Stimulated activated CD8-positive, alpha-beta memory T cell treated with anti-CD3 and anti-CD28 coated beads, Interleukin-4, amount 100 ng/mL, for 4 hours (primary cell): ENCODE measurements at places on chromosomes 7 and 10.

- DNase-seq, result no peak
Measured at GRCh38 chr10:89556600-89556999, 21.2 kb upstream of the SLC16A12 start.

DNA sequence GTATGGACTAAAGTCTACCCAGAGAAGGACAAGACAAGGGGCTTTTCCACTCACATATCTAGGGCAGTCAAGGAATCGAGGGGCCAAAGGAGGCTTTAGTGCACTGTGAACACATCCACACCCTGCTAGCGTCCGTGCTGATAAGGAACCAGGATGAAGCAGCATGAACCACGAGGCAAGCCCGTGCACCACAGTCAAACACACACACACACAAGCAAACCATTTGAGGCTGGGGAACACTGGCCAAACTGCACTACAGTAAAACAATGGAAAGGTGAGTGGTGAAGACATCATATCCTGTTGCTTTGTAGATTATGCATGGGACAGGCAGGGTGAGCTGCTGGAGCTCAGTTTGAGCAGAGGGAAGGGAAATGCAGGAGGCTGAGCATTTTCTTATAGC lies 177.4 kb upstream of the CDCA7L start:
- DNase-seq, result no peak

DNA sequence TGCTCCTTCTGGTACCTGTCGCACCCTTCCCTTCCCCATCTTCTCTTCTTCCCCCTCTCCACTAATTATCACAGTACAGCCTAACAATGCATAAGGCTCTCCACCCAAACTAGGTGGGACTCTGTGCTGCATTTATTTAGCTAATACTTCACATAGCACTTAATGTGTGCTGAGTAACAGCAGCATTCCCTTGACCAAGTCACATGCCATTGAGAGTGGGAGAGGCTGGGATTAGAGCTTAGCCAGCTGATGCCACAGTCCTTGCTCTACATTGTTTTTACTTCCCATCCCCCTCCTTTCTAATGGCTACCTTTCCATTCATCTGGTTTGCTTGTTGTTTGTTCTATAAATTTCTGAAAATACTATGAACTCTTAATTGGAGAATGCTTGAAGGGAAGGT lies 426.9 kb downstream of the LRMDA start:
- DNase-seq, result no peak

- no peak for DNase-seq
Measured at GRCh38 chr7:151088019-151088855, 2.0 kb downstream of the AGAP3 start.

- no peak for DNase-seq
Measured at GRCh38 chr7:31476073-31476745, 37.7 kb upstream of the ITPRID1 start.
